ENCODE measurements at places on chromosomes 3 and 15. TPM values are rescaled to one million over a fixed set of nuclear protein-coding genes. Genes with fewer than 3 reads are reported as not detected.

- no peak for DNase-seq
These were observed 250.2 kb upstream of the ATP10A start for GRCh38 chr15:26113296-26113695.

- DNase-seq, result peak; percentile 21
These were observed 632 bp upstream of the IDH3A start for GRCh38 chr15:78148392-78149067.

DNA sequence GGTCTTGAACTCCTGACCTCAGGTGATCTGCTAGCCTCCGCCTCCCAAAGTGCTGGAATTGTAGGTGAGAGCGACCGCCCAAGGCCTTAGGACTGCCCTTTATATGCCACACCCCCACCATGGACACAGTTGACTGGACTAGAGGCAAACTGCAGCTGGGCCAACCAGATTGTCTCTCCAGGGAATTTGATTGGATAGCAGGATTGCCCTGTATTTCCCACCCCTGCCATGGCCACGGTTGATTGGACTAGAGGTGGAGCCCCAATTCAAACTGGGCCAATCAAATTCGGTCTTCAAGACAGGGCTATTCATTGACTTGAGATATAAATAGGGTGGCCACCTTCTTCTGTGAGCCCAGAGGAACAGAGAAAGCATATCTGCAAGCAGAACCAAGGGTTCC, 6.9 kb upstream of the CLPX start:
- no peak for DNase-seq

DNA sequence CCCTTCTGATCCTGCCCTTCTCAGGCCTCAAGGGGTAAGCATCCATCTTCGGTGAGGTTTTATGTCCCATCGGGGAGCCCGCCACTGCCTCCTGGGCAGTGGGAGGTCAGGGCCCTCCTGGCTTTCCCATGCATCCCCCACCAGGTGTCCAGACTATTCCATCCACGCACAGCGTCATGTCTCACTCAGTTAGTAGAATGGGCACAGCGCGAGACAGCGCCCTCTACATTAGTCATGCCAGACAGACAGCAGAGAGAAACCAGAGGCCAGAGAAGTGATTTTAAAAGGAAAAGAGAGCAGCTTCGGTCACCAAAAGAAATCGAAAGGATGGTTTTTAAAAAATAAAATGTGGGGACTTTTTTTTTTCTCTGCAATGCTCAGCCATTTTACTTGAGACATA, 49.8 kb downstream of the ZDHHC3 start:
- no peak for DNase-seq

XCR1 gene
- total RNA-seq, result not detected

CHST2 gene
- 24.8 TPM for total RNA-seq

FAM174B gene
- 1.9 TPM for total RNA-seq
